ENCODE measurements at places on chromosomes 12 and 14.

GRCh38 chr12:57341275-57341990 lies 89.4 kb downstream of the R3HDM2 start:
- no peak for DNase-seq

GRCh38 chr14:77529963-77530362 lies 31.3 kb upstream of the ISM2 start:
- DNase-seq: no peak

GRCh38 chr14:26741711-26742212 lies 143.9 kb upstream of the NOVA1 start:
- no peak for DNase-seq

DNA sequence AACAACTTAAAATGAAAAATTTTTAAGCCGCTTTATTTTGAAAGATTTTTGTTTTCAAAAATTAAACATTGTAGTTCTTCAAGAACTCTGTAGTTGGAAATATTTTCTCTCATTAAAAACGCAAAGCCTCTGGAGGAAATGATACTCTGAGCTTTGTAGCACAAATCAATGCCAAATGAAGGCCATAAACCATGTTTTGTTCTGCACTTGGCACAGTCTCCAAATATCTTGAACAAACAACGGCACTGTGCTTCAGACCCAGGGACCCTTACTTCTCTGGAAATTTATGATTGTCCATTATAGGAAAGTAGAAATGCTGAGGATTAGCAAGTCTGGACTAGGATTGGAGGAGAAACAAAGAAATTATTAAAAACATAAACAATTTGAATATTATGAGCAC lies 160.8 kb upstream of the BMP4 start:
- no peak for DNase-seq

DNA sequence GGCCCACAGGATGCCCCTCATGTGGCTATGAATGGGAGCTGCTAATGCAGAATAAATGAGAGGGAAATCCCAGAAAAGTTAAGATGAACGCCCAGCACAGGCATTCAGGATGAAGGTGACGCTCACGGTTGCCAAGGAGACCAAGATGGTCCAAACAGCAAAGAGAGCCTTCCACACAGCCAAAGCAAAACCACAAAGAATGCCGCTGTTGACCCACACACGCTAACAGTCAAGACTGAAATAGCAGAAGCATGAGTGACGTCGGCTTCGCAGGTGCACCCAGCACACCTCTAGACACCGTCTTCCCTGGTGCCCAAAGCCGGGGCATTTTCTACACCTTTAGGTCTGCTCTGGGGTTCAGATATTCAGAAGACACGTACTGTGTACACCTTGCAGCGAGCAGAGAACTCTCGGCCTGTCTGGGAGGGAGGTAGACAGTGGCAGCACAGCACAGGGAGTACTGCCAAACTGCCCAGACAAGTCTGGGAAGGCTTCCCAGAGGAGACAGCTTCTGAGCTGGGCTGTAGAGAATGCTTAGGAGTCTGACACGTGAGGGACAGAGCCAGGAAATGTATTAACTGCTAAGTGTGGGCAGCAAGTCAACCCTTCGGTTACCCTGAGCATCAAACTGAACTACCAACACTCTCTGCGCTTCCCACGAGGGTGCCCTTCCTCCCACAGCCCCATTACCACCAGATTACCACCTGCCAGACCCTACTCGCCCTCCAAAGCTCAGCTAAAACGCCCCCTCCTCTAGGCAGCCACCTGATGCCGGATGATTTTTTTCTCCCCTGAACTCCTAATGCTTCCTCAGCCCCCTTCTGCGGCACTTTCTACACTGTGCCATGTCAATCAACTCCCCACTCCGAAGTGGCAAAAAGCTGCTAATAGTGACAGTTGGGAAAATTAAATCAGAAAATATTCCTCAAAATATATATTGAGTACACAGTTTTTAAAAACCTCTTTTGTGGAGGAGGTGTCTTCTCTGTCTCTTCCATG lies 50.1 kb downstream of the CCDC88C start:
- peak; percentile 52 for DNase-seq

- peak; percentile 8 for DNase-seq
Measured at GRCh38 chr14:72883961-72884360, 9.9 kb downstream of the DPF3 start.

DNA sequence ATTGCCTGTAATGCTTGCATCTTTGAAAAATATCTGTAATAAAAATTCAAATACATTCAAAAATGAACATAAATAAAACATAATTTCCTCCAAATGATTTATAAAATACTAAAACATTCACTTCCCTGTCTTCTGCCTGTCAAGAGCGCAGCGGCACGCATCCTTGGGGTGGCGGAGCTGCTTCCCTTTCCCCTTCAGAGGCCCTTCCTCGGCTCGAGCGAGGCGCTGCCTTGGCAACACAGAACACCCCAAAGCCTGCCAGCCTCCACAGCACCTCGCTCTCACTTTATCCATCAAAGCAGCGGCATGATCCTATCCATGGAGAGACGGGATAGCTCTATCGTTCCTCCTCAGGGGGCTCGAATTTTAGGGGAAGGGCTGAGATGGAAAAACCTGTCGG lies 146.2 kb downstream of the GXYLT1 start:
- DNase-seq: no peak

DNA sequence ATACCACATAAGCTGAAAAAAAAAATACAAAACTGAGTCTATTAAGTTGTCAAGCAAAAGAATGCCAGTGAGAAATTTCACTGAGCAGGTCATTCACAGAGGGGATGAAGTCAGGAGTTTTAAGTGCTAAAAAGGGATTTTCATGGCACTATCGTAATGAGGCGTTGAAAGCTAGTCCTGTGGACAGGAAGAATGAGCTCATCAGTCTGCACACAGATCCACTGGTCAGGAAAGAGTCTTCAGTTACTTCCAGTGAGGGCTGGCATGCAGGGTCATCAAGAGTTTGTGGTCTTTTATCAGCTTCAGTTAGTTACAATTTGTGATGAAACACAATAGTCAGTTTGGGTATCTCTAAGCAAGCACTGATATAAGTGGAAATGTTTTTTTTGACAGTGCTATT lies 88.1 kb upstream of the WSCD2 start:
- no peak for DNase-seq

DNA sequence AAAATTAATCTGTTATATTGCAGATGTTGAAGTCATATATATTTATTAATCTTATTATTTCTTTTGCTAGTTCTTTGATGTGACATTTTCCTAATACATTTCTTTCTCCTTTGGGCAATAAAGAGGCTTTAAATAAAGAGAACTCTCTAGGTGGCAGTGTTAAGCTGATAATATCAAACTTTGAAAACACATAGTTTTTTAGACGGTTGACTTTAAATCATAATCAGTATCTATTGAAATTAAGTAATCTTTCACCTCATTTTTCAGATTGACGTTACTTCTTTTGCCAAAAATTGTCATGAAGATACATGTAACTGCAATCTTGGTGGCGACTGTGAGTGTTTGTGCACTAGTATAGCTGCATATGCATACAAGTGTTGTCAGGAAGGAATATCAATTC lies 130.8 kb upstream of the PTPRQ start:
- DNase-seq: no peak

DNA sequence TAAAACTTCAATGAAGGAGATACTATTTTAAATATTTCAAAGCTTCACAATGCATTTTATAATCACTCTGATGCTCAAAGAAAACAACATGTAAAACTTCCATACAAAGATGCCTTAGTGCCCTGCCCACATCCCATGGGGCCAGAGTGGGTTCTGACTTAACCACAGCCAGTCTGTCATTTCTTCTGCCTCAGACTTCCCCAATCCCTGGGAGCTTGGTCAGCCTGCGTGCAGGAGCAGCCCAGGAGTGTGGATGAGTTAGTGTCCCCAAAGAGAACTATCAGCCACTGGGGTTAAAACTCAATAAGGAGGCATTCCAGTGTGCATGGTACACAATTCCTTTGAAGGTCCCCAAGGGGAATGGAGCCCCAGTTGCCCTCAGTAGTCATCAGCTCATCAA lies 100.3 kb downstream of the PTCSC3 start:
- DNase-seq: no peak

- DNase-seq: no peak
Measured at GRCh38 chr12:12445165-12445881, 88.4 kb downstream of the BORCS5 start.

DNA sequence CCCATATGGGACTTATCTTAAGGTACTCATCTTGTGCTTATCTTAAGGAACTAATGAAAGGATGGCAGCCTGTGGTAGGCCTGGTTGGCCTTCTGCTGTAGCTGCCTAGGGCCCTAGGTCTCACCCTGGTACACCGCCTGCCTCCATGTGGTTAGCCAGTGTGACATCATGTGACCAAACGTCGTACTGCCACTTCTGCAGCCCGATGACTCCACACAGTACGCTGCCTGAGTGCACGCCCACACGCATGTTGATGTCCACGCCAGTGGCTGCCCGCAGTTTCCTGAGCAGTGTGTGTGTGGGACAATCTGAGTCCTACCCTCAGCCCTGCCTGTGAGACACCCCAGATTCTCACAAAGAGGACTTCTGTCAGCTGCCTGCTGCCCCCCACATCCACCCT lies 5.1 kb downstream of the ADCY4 start:
- peak; percentile 94 for DNase-seq

DNA sequence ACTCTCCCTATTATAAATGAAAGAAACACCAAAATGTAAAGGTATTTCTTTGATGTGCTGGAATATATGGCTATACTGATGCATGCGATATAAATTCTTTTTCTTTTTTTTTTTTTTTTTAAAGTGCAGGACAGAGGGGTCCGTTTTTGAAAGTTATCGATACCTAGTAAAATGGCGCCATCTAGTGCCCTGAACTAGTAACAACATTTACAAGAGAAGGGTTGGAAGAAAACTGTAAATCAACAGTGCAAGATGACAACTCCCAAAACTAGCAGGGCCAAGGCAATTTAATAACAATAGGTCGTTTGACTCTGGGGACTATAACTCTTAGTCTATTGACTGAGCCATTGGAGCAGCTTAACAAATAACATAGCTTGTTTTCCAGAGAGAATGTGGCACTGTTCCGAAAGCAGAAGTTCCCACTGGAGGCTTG lies 137.7 kb downstream of the SPTSSA start:
- DNase-seq: peak; percentile 35

DNA sequence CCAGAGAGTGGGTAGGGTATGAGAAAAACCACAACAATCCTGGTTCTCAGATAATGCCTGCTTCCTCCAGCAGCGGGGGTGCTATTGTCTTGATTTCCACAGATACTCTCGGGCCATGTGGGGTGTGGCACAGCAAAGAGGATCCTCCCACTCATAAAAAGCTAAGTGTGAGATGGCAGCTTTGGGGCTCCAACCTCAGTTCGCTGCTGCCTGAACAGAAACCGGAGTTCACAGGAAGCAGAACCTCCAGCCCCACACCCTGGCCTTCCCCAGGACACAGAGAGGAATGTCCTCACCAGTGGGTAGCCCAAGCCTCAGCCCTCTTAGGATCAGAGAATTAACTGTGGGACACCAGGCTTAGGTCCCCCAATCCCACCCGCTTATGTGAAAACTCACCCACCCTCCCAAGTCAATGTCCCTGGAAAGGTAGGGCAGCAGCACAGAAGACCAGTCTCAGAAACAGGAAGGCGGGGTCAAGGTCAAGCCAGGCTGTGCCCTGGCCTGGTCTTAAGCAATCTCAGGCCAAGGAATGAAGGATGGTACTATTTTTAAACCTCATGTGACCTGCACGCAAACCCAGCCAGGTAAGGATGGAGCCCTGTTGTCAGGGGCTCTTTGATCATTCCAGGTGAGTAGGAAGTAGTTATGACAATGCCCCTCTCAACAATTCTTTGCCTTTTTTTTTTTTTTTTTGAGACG lies 9.0 kb downstream of the KCTD10 start:
- peak; percentile 58 for DNase-seq

DNA sequence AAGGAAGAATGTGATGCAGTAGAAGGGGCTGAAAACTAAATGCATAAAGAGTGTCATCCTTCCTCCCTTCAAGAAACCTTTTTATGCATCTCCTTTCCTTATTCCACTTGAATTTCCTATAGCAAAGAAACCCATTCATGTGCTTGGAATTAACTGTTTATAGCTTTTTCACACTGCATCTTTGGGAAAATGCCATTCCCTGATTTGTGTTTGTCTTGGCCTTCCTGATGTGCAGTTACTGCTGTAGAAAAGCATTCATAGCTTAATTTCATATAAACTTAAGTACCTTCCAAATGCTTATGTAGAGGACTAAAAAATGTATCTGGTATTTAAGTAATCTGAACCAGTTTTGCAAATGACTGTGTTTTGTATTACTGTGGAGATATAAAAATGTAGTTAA lies 61.8 kb downstream of the SDR9C7 start:
- no peak for DNase-seq

- DNase-seq: no peak
Measured at GRCh38 chr12:19035536-19035935, 94.0 kb upstream of the PLEKHA5 start.

GRCh38 chr12:87107270-87107669 lies 851.1 kb upstream of the MGAT4C start:
- no peak for DNase-seq

- no peak for DNase-seq
Measured at GRCh38 chr12:5568325-5568981, 136.5 kb downstream of the NTF3 start.

GRCh38 chr12:131473741-131474709 lies 236.9 kb upstream of the SFSWAP start:
- DNase-seq: no peak

GRCh38 chr14:69093631-69094421 lies 59.1 kb downstream of the DCAF5 start:
- DNase-seq: no peak

DNA sequence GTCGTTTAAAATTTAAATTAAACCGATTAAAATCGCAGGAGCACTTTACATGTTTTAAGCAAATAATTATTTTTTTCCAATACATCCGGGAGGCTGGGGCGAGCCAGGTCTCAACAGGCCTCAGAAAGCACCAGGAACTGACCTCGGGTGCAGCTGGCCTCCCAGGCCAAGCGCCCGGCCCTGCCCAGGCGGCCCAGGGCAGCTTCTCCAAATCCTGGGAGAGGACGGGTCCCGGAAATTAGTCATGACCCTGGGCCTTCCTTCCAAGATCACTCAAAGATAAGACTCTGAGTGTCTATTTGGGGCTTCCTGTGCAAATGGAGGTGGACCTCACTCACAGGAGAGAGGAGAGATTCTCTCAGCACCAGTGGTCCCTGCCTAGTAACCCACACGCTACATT lies 177.1 kb downstream of the BCL11B start:
- no peak for DNase-seq

- DNase-seq: no peak
Measured at GRCh38 chr12:78290606-78291345, 460.1 kb downstream of the NAV3 start.

DNA sequence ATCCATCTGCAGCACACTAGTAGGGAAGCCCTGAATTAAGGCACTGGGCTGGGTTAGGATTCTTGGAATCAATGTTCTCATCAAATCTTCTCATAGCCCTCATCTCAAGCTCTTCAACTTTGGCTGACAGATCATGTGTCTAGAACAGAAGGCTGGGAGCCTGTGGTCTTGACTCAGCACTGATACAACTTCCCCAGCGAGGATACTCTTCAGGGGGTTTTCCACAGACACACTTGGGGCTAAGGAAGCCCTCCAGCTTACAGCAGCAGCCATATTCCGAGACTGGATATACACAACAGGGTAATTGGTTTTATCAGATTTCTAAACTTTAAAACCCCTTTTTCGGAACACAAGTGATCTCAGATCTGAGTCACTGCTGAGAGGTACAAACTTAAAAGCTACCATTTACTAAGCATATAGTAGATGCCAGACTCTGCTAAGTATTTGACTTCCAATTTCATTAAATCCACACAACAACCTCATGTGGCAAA lies 3.5 kb downstream of the FMNL3 start:
- peak; percentile 90 for DNase-seq

- DNase-seq: no peak
Measured at GRCh38 chr12:121448771-121449315, 48.9 kb downstream of the RNF34 start.

Data from suppressor macrophage (primary cell).